ENCODE measurements at places on chromosomes 7 and 10. TPM values are rescaled to one million over a fixed set of nuclear protein-coding genes. Genes with fewer than 3 reads are reported as not detected.

Gene ITIH5
- not detected for total RNA-seq

Gene SAP25
- total RNA-seq, result 11.4 TPM

Gene GRM3
- total RNA-seq, result not detected

Gene UCMA
- total RNA-seq, result not detected

Gene CCDC146
- total RNA-seq, result 1.8 TPM

Gene TMEM176A
- not detected for total RNA-seq

Gene PLCE1
- total RNA-seq, result 0.02 TPM

Gene CALHM3
- not detected for total RNA-seq

Gene PRF1
- total RNA-seq, result 32.4 TPM

Gene AKR1E2
- 4.2 TPM for total RNA-seq

Gene PILRA
- 0.31 TPM for total RNA-seq

Gene GPR37
- 0.07 TPM for total RNA-seq

Gene GIMAP5
- total RNA-seq, result 45.9 TPM

Gene MRM2
- total RNA-seq, result 26.9 TPM

Gene HOXA1
- total RNA-seq, result 0.43 TPM

Gene WDFY4
- not detected for total RNA-seq

Gene RNF148
- total RNA-seq, result not detected

Gene SMO
- 0.12 TPM for total RNA-seq

Gene LIPN
- total RNA-seq, result not detected

Gene GNAT3
- not detected for total RNA-seq

Gene CRYGN
- total RNA-seq, result not detected

Gene CFAP58
- 0.88 TPM for total RNA-seq

Gene GIMAP2
- 38.8 TPM for total RNA-seq

Gene NEUROG3
- not detected for total RNA-seq

Gene TLX1
- total RNA-seq, result not detected

Gene SEMA3A
- 0.59 TPM for total RNA-seq

Gene DENND2A
- total RNA-seq, result not detected

Gene RASA4B
- 10.4 TPM for total RNA-seq

Gene APBB1IP
- total RNA-seq, result 50.1 TPM

Gene MET
- 1.4 TPM for total RNA-seq

Gene MYO1G
- 429 TPM for total RNA-seq
